ENCODE measurements at places on chromosomes 2 and 18.

GRCh38 chr2:98110741-98111140 lies 23.8 kb downstream of the VWA3B start:
- DNase-seq = no peak

GRCh38 chr2:209614690-209615369 lies 156.8 kb upstream of the UNC80 start:
- no peak for DNase-seq

DNA sequence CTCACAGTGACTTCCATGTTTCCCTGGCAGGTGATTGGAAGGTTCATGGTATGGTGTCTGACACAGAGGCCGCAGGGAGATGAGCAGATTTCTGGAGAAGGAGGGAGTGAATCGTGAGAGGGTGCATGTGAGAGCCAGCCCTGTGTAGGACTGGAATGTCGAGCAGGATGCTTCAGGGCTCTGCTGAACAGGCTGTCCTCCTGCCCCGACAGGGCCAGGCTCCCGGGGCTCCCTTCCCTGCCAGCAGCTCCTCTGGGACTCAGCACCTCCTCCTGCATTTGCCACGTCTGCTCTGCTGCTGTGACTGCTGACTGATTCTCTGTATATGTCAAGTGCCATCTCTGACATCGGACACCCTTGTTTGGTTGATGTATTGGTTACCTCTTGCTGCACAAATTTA lies 38.5 kb upstream of the INHBB start:
- DNase-seq = no peak

GRCh38 chr2:166440313-166440712 lies 53.7 kb downstream of the SCN7A start:
- DNase-seq = no peak

All from hematopoietic multipotent progenitor cell (in vitro differentiated cells).